ENCODE measurements at places on chromosomes 11 and 22. TPM values are rescaled to one million over a fixed set of nuclear protein-coding genes. Genes with fewer than 3 reads are reported as not detected.
A peak's percentile ranks its signal among the peaks of the same experiment; 100 is the strongest.

- no peak for DNase-seq
Observed at GRCh38 chr11:63918507-63919191, 1.7 kb upstream of the RCOR2 start.

- no peak for DNase-seq
Observed at GRCh38 chr11:93871526-93871925, 21.1 kb upstream of the VSTM5 start.

GRCh38 chr11:117815262-117815803 lies 9.2 kb downstream of the FXYD2 start:
- peak; percentile 44 for DNase-seq

DNA sequence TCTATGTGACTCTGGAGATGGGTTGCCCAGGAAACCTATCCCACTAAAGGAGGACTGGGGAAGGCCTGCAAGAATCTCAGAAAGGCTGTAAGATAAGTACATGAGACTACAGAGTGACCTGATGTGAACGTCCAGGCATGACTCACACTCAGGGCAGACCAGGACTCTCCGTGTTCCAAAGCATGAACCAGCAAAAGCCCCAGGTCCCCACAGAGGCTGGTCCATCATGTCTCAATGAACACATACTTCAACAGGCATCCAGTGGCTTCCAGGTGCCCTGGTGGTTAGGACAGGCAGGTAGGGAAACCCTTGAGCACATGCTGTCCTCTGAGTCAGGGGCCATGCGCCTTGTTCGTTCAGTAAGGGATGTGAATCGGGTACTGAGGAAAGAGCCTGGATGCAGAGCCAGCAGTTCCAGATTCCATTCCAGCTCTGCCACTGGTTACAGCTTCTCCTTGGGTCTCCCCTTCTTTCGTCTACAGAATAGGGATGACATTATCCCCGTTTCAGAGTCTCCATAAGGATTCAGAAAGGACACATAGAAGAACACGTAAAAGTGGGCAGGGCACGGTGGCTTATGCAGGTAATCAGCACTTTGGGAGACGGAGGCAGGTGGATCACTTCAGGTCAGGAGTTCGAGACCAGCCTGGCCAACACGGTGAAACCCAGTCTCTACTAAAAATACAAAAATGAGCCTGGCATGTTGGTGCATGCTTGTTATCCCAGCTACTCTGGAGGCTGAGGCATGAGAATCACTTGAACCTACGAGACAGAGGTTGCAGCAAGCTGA lies 129.0 kb upstream of the TEAD1 start:
- no peak for DNase-seq

DNA sequence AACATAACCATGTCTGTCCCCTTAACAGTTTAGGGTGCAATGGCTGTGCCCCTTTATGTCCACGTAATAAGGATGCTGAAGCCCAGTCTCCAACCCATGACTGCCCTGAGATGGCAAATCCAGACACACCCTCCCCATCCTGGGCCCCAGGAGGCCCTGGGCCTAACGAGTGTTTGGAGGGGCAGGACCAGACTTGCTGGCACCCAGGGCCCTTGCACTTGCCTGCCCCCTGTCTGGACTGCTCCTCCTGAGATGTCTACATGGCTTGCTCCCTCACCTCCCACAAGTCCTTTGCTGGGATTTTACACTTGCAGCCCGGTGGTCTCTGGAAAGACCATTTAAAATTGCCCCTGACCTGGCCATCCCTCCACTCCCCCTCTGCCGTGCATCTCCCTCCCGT lies 132.2 kb upstream of the NECTIN1 start:
- no peak for DNase-seq

DNA sequence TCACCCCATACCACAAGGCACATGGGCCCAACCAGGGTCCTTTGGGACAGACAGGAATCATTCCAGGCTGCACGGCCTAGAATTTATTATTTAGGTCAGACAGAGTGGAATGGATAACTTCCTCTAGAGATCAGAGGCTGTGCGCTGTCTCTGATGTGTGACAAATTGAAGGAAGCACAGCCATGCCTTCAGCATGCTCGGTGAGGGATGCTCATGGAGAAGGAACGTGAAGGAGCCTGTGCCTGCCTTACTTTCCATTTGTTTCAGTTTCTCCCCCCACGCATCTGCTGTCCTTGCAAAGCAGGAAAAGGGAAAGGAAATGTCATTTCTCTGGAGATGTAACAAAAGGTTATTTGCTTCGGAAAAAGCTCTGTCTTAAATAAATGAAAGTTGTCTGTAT lies 644.1 kb downstream of the OPCML start:
- DNase-seq = no peak

- DNase-seq = no peak
Observed at GRCh38 chr22:43226377-43227238, 39.7 kb upstream of the TTLL12 start.

DNA sequence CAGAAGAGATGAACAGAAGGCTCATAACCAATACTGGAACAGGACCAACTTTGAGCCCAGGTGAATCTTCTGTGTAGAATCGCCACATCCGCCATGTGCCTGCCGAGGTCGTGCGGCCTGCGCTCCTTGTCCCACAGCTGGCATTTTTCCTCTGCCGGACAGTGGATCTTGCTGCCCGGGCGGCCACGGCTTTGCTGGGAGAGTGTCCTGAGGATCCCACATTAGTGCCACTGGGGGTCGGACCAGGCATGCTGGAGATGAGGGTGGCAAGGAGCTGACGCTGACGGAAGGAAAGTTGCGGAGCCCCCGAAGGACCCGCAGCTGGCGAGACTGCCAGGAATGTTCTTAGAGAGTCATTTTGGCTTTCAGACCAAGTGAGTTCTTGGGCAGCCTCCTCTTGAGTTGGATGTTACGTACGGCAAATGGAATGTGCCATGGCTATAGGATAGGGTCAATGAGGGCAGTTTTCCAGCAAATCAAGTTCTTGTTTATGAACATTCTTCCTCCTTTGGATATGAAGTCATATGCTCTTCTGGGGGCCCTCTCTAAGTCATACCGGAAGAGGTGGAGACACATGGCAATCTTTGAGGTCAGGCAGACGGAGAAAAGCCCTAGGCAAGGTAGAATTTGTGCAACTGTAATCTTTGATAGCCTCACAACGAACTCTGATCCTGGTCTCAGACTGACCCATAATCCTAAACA lies 57.4 kb upstream of the NUP160 start:
- no peak for DNase-seq

GRCh38 chr11:100546714-100547113 lies 140.4 kb upstream of the ARHGAP42 start:
- DNase-seq = no peak

GRCh38 chr11:65858681-65859087 lies 704 bp upstream of the CFL1 start:
- peak; percentile 53 for DNase-seq

GRCh38 chr11:9016916-9017642 lies 13.3 kb upstream of the NRIP3 start:
- no peak for DNase-seq

GRCh38 chr11:75796091-75796435 lies 18.9 kb upstream of the UVRAG start:
- DNase-seq = no peak

DNA sequence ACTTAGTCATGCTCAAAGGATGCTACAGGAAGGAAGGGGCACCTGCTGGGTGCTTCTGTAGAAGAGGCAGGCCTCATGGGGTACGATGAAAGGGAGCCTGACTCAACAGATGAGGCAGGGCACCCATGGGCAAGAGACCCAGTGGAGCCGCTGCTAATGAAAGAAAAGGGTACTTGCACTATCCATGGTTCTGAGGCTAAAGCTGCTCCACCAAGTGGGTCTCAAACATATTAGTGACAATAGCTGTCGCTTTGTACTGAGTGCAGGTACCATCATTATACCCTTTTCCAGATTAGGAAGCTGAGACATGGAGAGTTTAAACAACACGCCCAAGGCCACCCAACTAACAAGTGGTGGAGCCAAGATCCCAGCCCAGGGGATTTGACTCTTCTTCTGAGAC lies 127.5 kb upstream of the SERPIND1 start:
- no peak for DNase-seq

- DNase-seq = no peak
Observed at GRCh38 chr11:67691149-67691548, 16.7 kb upstream of the ALDH3B2 start.

DNA sequence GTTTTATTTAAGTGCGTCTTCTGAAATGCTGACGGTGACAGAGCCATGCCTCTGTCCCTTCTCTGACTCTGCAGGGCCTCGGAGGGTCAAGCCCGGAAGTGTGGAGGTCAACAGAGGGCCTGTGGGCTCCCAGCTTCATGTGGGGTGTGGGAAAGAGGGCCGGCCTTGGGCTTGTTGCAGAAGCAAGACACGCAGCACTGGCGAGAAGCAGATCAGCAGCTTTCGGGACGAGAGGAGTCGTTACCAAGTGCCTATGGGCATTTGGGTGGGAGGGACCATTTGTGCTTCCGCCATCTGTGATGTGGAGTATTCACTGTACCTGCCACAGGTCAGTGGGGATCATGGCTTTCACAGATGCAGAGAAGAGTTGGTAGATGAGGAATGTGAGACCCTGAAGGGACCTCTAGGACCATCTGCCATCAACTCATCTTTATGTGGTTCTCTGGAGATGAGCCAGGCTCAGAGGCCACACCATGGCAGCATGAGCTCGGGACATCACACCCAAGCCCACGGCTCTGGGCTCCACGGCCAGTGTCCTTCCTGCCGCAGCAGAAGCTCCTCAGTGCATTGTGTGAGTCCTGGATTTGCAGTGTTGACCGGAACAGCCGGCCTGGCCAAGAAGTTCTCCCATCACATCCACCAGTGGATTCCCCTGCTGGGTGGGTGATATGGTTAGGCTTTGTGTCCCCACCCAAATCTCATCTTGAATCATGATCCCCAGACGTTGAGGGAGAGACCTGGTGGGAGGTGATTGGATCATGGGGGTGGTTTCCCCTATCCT lies 590.7 kb downstream of the TBC1D22A start:
- DNase-seq = no peak

- no peak for DNase-seq
Observed at GRCh38 chr11:129213261-129213660, 21.1 kb upstream of the ARHGAP32 start.

GRCh38 chr11:119493712-119494111 lies 70.7 kb upstream of the THY1 start:
- DNase-seq = no peak

DNA sequence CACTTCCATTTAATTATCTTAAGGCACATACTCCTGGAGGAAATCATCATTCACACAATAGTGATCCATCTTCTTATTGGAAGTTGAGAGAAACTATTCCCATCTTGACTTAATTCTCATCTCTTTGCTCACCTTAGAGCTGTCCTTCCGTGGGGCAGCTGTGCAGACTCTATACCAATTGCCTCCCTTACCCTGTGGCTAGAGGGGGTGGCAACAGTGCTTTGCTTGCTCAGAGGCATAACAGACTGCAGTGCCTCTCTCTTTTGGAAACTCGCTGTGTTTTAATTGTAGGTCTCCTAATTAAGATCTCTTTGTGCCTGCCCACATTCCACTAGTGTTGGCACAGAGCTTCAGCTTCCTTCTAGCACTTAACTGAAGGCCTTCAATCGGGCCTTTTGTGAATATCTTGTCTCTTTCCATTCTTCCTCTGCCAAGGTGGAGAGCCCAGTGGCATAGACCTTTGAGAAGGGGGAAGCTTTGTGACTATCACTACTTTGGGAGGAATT lies 5.5 kb downstream of the KMT2A start:
- no peak for DNase-seq

DNA sequence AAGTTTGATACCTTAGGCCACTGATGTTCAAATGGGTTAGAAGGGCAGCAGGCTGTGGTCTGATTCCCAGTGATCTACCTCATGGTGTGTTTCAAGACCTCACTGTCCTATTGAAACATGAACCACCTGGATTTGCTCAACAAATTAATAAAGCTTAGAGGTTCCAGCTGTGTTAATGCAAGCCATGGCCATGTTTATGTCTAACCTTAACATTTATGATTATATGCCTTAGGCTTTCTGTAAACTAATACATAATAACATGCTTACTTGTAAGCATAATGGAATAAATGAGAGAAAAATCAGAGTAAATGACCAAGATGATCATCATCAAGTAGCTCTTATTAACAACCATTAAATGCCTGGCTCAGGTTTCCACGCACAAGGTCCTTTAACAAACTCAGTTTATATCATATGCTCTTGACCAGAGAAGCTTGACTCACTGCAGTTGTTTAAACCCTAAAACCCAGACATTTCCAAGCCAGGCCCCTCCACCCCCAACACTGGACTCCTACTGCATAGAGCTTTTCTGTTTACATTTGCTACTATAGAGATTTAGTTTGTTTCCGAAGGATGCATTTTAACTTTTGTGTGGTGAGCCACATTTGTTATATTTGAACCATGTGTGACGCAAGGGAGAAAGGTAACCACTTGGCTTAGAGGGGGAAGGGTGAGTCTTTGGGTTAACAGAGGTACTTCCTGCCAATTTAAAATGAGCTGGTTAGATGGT lies 43.7 kb downstream of the KREMEN1 start:
- DNase-seq = peak; percentile 14

- no peak for DNase-seq
Observed at GRCh38 chr11:72336163-72336562, 92.2 kb upstream of the PHOX2A start.

GRCh38 chr11:9573775-9574621 lies 528 bp downstream of the WEE1 start:
- DNase-seq = peak; percentile 40

DNA sequence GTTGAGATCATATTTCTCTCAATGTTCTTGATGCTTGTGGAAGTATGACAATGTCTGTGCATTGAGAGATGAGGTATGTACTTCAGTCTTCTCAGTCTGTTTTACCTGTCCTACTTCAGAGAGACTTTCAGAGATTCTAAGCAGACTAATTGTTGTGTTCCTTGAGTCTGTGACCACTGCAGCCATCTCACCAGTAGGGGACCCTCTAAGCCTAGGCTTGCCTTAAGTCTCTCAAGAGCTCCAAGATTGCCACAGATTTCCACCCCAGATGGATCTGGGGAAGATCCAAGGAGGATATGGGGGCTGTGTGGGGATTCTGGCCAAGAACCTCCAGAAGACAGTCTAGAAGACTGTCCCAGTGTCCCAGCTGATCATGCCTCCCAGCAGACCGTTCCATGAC lies 179.9 kb upstream of the PLET1 start:
- no peak for DNase-seq

The CYP2D6 gene
- total RNA-seq = 3.9 TPM

The MYO18B gene
- 0.14 TPM for total RNA-seq

The LRRC4C gene
- not detected for total RNA-seq

The RIBC2 gene
- 0.86 TPM for total RNA-seq

The SPDYC gene
- total RNA-seq = not detected

The ARHGAP42 gene
- 7.6 TPM for total RNA-seq

The TEAD1 gene
- total RNA-seq = not detected

The SUSD2 gene
- total RNA-seq = 0.75 TPM

The TMEM191B gene
- 6.5 TPM for total RNA-seq

The MPPED2 gene
- 4.2 TPM for total RNA-seq

The SCGB2A2 gene
- total RNA-seq = not detected

The APOA1 gene
- total RNA-seq = 0.54 TPM

The PRG3 gene
- not detected for total RNA-seq

Measured in natural killer cell (primary cell).